Right ventricle myocardium inferior (tissue), 1 donor: ENCODE measurements at places on chromosomes 4 and X.

- DNase-seq, result no peak
These were observed 13.7 kb upstream of the TMSB4X start for GRCh38 chrX:12961196-12961718.

GRCh38 chrX:68443155-68443868 lies 10.0 kb upstream of the OPHN1 start:
- DNase-seq, result no peak

- no peak for DNase-seq
These were observed 105.2 kb upstream of the NOCT start for GRCh38 chr4:138910195-138910913.

DNA sequence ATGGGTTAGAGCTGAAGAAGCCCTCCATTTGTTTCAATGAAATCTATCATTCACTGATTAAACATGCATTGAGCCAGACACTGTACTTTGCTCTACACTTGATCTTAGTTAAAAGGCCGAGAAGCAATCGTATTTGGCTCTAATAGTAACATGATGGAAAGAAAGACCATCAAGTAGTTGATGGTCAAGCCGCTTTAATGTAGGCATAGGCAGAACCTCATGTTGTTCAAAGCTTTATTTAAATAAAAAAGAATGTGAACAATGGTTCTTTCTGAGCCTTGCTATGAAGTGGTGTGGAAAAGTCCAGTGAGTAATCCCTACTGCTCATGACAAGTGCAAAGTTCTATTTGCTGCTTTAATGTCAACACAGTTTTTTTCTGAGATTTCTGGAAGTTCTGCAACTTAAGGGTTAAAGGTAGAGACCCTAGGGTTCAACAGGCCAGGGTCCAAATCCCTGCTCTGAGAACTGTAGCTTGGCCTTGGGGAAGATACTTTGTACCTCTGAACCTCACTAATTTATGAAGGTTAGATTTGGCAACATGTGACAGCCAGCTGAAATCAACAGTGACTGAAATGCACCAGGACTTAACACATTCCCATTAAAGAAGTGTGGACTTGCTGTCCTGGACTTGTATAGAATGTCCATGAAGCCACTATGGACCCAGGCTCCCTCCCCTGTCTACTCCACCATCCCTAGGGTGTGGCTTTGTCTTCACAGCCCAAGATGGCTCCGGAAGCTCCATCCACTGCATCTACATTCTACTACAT lies 17.9 kb upstream of the LAP3 start:
- DNase-seq, result no peak

- no peak for DNase-seq
These were observed 45.6 kb downstream of the WDR19 start for GRCh38 chr4:39227906-39228305.

DNA sequence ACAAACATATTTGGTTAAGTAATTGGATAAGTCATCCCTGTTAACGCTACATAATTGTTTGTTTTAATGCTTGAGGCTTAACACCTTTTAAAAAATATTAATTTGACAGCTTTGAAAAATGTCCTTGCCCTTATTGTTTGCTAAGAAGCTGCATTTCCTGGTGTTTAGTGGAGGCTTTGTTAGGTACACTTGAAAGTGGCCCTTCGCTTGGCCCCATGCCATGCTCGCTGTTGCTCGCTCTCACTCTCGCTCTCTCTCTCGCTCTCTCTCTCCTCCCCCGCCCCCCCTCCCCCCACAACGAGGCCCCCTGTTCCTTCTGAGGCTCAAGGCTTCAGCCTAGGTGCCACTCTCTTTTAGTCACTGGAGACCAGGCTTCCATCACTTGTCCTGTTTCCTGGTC lies 139.6 kb downstream of the DCLK2 start:
- no peak for DNase-seq

DNA sequence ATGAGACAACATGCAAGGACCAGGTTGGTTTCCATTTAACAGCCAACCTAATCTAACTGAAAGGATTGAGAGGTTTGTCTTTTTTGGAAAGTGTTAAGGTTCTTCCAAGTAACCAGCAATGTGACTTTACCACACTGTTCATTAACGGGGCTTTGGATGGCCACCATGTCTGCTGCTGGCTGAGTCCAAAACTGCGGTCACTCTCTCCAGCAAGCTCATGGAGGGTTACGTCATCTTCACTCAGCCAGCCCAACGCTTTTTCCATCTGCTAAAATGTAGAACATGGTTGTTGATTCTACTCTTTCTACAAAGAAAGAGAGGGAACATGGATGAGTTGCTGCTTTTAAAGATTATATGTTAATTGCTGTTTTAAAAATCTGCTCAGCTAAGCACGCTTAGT lies 11.0 kb downstream of the PKD2 start:
- no peak for DNase-seq

GRCh38 chr4:131526686-131527085 lies 1622.4 kb upstream of the PCDH10 start:
- no peak for DNase-seq

DNA sequence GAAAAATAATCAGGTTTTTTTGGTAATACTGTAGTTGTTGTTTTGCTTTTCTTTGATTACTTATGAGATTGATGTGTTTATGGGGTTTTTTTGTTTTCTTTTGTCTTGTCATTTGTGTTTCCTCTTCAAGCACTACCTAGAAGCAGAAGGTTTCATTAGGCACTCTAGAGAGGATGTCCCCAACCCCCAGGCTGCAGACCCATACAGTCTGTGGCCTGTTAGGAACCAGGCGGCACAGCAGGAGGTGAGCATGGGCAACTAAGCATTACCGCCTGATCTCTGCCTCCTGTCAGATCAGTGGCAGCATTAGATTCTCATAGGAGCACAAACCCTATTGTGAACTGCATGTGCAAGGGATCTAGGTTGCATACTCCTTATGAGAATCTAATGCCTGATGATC lies 22.9 kb upstream of the NOCT start:
- DNase-seq, result no peak

DNA sequence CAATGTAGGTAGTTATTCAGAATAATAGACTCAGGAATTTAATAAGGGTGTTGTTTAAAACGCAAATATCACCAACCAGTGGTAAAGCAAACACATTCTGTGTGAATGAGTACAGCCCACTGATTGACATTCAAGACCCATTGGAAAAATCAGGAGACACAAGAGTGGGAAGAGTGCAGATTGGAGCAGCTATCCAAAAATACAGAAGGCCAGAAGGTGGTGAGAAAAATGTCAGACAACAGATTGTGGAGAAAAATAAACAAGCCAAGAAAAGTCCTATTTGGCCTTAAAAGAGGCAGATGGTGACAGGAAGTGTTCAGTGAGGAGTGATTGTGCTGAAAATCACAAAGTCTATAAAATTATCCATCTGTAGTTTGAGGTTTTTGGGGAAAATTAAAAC lies 39.3 kb downstream of the CPE start:
- DNase-seq, result no peak

DNA sequence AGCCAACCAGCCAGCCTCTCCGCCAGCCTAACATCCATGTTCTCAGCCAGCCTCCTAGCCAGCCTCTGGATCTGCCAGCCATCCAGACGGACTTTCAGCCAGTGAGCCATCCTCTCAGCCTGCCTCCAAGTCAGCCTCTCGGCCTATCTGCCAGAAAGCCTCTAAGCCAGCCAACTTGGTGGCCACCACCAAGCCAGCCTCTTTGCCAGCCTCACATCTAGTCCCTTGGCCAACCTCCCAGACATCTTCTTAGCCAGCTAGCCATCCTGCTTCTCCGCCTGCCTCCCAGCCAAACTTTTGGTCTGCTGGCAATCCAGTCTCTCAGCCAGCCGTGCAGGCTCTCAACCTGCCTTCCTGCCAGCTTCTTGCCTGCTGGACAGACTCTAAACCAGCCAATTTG lies 16.4 kb upstream of the ARAP2 start:
- no peak for DNase-seq

GRCh38 chr4:183182873-183183725 lies 84.0 kb downstream of the WWC2 start:
- no peak for DNase-seq

- DNase-seq, result no peak
These were observed 267.5 kb downstream of the FAT4 start for GRCh38 chr4:125582302-125582701.

DNA sequence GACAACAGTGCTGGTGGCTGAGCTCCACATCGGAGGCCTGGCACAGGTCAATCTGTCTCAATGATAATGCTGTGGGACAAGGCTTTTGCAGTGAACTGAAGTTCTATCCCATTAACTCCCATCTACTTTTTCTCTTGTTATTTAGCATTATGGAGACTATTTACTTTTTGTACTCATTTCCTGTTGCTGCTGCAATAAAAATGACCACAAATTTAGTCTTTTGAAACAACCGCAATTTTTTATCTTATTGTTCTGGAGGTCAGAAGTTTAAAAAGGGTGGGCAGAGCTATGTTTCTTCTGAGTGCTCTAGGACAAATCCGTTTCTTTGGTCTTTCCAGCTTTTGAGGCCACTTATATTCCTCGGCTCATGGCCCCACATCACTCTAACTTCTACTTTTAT lies 111.0 kb upstream of the PITX2 start:
- no peak for DNase-seq

- DNase-seq, result no peak
These were observed 174.1 kb downstream of the RBMX2 start for GRCh38 chrX:130575831-130576389.

DNA sequence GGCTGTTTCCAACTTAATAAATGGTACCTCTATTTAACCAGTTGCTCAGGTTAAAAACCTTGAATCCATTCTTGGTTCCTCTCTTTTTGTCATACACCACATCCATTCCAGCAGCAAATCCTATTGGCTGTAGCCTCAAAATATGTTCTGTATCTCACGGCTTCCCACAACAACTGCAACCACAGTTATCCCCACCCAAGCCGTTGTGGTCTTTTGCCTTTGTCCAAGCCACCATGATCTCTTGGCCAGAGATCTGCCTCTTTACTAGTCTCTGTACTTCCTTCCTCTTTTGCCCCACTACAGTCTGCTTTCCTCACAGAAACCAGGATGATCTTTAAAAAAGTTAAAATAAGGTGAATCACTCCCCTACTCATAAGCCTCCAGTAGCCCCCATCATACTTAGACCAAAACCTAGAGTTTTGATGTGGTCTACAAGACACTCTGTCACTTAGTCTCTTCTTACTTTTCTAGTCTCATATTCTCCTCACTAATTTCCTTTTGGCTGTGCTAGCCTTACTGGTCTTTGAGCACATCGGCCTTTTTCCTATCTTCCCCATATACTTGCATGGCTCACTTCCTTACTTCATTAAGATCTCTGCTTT lies 10.3 kb downstream of the MAOA start:
- DNase-seq, result no peak

DNA sequence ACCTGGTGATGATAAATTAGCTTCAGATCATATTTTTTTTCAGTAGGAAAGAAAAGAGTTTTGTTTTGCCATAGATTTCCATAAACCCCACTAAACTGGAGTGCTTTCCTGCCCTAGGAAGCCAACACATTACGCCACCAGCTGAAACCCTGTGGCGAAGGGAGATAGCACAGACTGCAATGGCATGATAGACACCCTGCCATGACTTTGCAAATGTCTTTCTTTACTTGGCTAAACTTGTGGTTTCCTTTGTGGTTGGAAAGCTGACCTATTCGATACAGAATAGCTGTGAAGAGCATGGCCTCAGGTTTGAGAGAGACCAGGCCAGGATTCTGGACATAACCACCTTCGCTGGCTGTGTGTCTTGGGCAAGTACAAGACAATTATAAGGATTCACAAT lies 19.1 kb downstream of the MFAP3L start:
- DNase-seq, result no peak

DNA sequence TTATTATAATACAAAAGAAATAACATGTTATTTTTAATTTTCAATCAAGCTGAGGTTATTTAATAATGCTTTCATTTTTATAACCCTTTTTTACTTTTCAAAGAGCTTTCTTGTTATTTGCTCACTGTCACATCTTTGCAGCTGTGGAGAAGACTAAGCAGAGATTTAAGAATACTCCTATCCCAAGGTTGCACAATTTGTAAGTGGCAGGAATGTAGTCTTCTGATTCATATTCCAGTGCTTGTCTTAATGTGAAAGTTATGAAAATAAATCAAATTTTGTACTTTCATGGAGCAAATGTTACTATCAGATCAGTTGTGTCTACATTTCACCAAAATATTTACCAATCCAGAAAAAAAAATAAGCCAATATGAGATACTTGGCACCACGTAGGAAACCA lies 86.6 kb downstream of the DDIT4L start:
- no peak for DNase-seq

DNA sequence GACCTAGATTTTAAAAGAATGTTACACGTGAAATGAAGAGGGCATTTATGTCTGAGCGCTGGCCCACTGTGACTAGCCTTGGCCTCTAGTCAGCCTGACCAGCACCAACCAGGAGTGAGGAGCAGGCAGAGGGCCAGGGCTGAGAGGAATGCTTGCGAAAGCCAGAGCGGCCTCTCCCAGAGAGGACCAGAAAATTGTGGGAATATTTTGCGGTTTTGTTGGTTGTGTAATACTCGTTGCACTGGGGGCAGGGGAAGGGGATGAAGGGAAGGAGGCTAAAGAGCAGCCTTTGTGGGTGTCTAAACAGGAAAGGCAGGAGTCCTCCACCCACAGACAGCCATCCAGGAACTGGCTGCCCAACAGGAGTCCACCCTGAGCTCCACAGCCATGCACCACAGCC lies 3.8 kb downstream of the GABRE start:
- DNase-seq, result peak; percentile 80

DNA sequence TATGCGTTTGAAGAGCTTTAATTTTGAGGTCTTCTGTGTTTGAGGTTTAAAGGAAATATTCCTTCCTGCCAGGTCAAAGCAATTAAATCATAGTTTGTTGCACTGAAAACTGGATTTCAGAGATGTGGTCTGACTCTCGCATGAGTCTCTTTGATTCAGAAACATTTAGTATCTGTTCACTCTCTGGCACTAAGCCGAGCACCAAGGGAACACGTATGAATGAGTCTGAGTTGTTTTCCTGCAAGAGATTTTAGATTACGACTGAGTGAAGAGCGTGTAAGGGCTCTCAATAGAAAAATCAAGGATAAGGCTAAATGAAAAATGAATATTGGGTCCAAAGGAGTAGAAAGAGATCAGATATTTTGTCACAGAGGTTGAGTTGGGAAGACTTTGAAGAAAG lies 875.4 kb upstream of the PRKX start:
- no peak for DNase-seq

GRCh38 chrX:108439961-108440696 lies 491 bp downstream of the COL4A5 start:
- DNase-seq, result peak; percentile 46

DNA sequence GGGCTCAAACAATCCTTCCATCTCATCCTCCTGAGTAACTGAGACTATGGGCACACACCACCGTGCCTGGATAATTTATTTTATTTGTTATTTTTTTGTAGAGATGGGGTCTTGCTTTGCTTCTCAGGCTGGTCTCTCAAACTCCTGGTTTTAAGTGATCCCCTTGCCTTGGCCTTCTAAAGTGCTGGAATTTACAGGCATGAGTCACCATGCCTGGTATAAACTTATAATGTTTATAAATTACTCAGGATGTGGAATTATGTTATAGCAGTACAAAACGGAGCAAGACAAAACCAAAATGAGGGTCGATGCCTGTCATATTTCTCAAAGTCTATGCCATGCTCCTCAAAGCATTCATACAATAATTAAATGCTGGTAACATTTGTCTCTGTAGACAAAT lies 29.8 kb upstream of the TEX13C start:
- no peak for DNase-seq

GRCh38 chrX:20218836-20219505 lies 47.7 kb downstream of the RPS6KA3 start:
- no peak for DNase-seq

GRCh38 chr4:184265546-184266351 lies 48.1 kb upstream of the ENPP6 start:
- DNase-seq, result no peak

- DNase-seq, result no peak
These were observed 27.6 kb downstream of the PHEX start for GRCh38 chrX:22059775-22060174.

- DNase-seq, result no peak
These were observed 70.8 kb downstream of the HHIP start for GRCh38 chr4:144716778-144717177.

GRCh38 chr4:2044542-2045517 lies 14.3 kb upstream of the NAT8L start:
- DNase-seq, result no peak
